ENCODE measurements at places on chromosomes 12 and 14.
A peak's percentile ranks its signal among the peaks of the same experiment; 100 is the strongest.

- DNase-seq = no peak
Observed at GRCh38 chr14:68528040-68528687, 264.7 kb downstream of the ZFP36L1 start.

- no peak for DNase-seq
Observed at GRCh38 chr14:55586411-55586810, 6.4 kb downstream of the KTN1 start.

GRCh38 chr12:123942238-123942653 lies 30.4 kb downstream of the CCDC92 start:
- no peak for DNase-seq

DNA sequence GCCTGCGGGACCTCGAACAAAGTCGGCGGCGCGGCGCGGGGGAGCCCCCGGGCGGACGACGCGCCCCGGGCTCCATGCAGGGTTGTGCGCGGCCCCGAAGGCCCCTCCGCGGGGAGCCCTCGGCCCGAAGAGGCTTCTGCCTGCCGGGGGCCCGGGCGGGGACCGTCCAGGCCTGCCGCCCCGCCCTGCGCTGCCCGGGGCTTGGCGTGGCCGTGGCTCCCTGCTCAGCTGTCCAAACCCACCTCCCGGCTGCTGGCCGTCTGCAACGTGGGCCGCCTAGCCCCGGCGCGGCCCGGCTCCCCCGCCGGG lies 670 bp downstream of the DYRK2 start:
- DNase-seq = no peak

GRCh38 chr14:93171376-93171775 lies 13.3 kb downstream of the MOAP1 start:
- DNase-seq = no peak

GRCh38 chr12:6277982-6278438 lies 32.5 kb upstream of the PLEKHG6 start:
- no peak for DNase-seq

GRCh38 chr14:101118233-101118632 lies 214.7 kb upstream of the RTL1 start:
- no peak for DNase-seq

DNA sequence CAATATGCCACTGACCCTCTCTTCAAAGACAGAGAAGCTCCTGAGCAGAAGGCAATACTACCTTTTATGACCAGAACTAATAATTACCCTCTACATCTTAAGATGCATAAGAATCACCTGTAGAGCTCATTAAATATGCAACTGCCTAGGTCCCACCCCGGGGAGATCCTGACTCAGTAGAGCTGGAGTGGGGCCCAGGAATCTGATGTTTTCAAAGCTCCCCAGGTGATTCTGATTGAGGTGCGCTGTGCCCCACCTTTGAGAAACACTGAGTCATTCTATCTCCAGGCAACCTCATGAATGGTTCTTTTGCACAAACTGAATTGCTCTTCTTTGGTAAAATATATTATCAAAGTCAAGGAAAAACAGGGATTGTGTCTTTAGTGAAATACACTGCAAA lies 149.3 kb upstream of the BMP4 start:
- DNase-seq = no peak

DNA sequence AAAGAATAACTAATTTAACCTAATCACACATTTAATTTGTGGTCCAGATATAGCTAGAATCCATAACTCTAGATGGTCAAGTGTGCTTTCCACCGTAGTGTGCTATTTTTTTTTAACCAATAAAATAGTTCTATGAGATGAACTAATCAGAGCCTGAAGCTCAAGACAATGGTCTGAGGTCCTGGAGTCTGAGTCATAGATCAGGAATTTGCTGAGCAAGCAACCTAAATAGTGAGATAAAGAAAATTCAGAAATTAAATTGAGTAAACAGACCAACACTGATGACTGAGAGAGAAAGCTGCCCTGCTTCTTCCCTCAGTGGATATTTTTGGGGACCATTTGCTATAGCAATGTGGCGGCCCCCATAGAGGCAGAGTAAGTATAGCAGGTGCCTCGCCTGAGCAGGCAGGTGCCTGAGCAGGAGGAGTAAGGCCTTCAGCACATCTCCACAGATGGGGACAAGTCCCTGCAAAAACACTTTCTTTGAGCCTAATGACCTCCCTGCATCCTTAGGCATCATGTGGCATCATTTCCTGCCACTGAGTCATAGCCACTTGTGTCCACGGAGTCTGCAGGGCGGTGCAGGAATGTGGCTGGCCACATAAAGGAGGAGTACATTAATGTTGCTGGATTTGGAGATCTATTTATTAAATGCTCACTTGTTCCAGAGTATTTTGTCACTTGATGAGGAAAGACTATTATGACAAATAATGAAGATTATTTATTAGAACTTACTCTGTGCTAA lies 13.9 kb upstream of the CLEC4E start:
- no peak for DNase-seq

DNA sequence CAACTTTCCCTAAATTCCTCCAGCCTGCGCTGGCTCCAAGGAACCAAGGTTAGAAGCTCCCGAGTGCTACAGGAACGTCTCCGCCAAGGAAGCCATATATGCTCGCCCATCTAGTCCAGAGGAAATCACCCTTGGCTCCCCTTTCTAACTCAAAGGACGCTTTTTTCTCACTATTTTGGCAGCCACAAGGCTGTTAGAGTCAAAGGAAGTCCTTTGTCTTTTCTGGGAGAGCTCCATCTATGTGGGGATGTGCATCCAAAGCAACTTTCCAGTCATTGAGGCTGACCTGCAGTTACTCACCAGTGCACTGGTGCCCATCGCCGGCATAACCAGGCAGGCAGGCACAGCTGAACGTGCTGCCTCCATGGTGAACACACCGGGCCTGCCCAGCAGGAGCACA lies 37.6 kb downstream of the RTRAF start:
- no peak for DNase-seq

DNA sequence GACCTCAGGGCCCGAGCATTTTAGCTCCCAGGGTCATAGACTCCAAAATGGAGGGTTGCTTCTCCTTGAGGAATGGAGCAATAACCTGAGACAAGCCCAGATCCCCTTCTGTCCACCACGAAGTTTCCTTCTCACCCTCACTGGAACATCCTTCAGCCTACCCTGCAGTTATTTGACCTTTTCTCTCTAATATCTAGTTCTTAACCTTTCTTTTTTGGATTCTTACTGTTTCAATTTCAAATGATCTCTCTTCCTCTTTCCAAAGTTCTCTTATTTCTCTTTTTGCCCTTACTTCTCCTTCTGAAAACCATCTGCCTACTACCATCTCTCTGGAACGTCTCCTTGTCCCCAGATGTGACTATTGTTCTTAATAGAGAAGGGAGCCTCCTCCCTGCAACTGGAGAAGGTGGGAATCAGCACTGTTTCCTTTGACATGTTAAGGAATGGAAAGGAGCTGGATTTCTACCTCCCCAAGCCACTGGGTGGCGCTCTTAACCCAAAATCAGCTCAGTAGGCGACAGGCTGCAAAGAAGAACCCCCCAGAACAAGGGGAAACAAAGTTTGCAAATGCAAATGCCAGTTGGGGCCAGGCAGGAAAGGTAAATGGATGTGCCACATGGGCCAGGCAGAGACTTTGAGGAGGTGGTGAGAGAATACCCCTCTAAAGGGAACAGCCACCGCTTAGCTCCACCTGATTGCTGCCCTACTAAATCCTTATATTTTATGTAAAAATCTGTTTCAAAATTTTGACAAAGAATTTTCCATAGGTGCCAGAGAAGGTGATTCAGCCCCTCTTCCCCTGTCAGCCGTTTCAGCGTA lies 22.4 kb upstream of the PDE1B start:
- DNase-seq = no peak

DNA sequence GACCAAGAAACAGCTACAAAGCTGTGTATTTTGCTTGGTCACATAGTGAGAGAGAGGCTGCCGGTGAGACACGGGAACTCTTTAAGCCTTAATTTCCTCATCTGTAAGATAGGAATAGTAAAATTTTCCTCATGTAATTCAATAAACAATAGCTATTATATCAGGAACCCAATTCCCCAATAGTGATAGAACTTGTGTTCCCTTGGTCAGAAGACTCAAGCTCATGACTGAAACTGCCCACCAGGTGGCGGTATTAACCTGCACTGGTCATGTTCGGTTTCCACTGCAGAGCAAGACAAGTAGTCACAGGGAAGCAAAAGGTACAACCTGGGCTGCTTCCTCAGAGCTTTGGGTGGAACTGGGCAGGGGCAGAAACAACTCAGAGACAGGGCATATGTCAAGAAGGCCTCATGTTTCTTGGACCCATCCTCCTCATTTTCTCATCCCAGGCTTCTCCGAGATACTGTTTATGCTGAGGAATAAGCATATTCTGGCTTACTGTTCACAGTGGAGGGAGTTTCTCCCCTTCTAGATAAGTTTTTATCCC lies 4.2 kb upstream of the AJUBA start:
- peak; percentile 32 for DNase-seq

- no peak for DNase-seq
Observed at GRCh38 chr12:50005175-50005574, 20.1 kb downstream of the RACGAP1 start.

- DNase-seq = no peak
Observed at GRCh38 chr12:13566292-13566691, 369.8 kb downstream of the EMP1 start.

DNA sequence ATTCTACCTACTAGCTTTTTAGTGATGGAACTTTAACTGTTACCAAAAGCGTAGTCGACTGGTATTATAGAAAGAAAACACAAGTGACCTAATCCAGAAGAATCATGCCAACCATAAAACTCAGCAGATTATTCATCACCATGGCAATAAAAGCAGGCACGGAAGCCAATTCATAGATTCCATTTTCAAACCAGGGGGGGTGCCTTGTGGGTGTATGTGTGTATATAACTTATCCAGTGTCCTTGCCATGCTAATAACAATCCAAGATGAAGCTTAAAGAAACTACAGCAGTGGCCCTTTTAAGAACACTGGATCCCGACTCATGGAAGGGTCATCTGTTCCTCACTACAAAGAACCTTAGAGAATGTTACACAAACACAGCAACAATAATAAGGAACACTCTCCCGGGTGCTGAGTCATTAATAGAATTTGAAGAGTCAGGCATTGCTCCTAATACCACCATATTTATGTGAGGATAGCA lies 61.0 kb downstream of the EPS8 start:
- no peak for DNase-seq

GRCh38 chr14:99257673-99258221 lies 14.2 kb downstream of the BCL11B start:
- no peak for DNase-seq

GRCh38 chr12:110869026-110869425 lies 22.2 kb downstream of the CCDC63 start:
- DNase-seq = no peak

- no peak for DNase-seq
Observed at GRCh38 chr14:30162066-30162465, 234.4 kb upstream of the PRKD1 start.

- no peak for DNase-seq
Observed at GRCh38 chr12:118436002-118436730, 59.8 kb downstream of the SUDS3 start.

GRCh38 chr14:103633391-103633790 lies 4.4 kb downstream of the KLC1 start:
- DNase-seq = no peak

DNA sequence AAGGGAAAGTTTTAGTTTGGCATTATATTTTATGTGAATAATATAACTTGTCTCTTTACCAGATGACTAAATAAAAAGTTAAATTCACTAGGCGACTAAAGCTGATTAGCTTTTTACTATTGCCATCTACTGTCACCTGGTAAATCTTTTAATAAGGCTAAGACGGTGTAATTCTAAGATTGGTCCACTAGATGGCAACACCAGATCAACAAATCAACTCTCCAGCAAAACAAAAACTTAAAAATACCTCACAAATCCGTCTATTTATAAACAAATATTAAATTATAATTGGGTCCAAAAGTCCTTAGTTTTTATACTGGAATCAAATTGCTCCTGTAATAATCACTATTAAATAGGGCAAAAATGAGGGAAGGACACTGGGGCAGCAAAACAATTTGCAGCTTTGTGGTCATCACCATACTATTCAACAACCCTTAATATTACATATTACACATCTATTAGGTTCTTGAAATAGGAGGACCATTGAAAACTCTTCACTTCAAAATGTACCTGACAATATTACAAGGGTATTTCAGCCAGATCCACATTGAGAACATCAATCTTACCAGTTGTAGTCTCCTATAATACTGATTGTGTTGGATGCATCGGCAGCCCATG lies 47.9 kb downstream of the GALC start:
- DNase-seq = peak; percentile 16

GRCh38 chr12:46131732-46132469 lies 136.9 kb downstream of the SLC38A1 start:
- DNase-seq = no peak

- DNase-seq = no peak
Observed at GRCh38 chr12:102953221-102953620, 4.3 kb upstream of the ASCL1 start.

DNA sequence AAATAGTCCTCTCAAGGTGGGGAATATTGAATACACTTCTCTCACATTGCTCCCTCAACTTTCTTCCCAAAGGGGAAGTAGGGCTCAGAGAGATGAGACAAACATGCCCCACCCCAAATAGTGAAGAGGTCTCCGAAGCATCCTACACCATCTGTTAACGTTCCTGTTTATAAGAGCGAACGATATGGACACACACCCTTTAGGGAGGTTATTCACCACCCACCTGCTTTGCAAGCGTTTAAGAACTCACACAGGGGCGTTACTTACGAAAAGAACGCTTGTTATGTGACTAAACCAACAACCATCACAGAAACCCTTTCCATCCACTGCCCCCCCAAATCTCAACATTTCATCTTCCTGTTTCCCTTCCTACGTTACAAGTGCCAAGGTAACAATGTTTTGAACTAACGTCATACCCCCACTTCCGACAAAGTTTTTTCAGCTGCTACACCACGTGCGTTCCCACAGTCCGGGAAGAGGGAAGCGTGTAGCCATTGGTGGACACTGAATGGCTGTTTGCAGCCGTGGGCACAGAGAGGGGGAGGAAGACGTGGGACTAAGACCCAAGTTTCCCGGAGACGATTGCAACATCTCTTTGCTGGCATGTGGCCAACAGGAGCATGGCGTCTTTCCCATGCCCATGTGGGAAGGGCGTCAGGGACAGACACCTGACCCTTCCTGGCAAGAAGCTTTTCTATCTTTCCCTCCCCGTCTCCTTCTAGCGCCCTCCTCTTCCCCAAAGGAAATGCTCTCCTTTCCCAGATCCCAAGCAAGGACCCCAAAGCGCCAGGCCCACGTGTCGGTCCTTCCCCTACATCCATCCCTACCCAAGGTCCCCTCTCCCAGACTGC lies 1.2 kb downstream of the YBX3 start:
- DNase-seq = no peak

- DNase-seq = no peak
Observed at GRCh38 chr14:58078471-58078870, 73.5 kb downstream of the ARMH4 start.

GRCh38 chr14:46058964-46059563 lies 592.5 kb downstream of the RPL10L start:
- DNase-seq = no peak

- DNase-seq = no peak
Observed at GRCh38 chr12:28893365-28893764, 255.7 kb upstream of the FAR2 start.

Data from NCI-H1417 treated with DMSO at 0.1 percent for 48 hours (cell line).